ENCODE measurements at places on chromosomes 2 and 18.

- no peak for DNase-seq
These were observed 32.7 kb upstream of the FHL2 start for GRCh38 chr2:105431367-105432043.

GRCh38 chr2:153106802-153107477 is 371.6 kb downstream of the RPRM start:
- no peak for DNase-seq

- DNase-seq, result no peak
These were observed 79.3 kb upstream of the SCN7A start for GRCh38 chr2:166573391-166573790.

DNA sequence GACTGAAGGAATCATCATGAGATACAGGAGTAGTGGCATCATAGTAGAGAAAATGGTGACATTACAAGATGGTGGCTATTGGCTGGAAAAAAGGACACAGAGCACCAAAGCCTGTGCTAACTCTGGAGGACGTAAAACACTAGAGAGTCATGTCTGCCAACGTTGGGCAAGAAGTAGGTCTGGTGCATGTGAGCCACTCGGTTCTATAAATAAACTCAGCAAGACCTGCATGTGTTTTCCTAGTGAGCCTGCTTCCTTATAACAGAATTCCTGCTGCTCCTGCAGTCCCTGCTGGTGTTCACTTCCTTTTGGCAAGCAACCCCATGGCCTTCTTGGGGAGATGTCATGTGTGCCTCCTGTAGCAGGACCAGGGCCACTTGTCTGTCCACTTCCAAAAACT is 325.2 kb downstream of the OSR1 start:
- no peak for DNase-seq

DNA sequence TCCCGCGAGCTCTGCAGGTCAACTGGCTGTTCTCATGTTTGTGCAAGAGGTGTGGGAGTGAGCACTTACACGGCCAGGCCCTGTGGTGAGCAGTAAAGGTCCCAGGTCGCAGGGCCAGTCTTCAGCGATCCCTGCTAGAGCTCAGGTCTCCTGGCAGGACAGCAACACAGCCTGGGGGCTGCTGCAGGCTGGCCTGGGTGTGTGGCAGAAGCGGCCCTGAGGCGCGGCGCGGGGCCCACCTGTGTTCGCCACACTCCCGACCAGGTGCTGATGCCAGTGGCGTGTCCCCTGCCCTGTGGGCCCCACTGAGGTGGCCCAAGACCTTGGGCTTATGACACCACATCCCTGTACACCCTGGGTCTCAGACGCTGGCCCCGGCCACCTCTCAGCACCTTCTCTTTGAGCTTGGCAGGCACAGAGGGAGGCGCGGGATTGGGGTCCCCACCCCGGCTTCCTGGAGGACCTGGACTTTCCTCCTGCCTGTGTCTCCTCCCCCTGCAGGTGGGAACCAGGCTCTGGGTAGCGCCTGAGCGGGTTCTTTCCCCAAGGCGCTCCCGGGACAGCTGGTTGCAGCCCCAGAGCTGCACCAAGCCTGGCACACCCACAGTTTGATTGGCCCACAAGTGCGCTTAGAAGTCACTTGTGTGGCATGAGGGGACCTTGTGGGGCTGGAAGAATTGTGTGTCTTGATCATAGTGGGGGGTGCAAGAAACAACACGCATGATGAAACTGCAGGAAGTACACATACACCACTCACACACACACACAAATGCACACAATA is 59.2 kb downstream of the TWIST2 start:
- no peak for DNase-seq

Data from activated CD8-positive, alpha-beta memory T cell treated with anti-CD3 and anti-CD28 coated beads, Interleukin-2, amount 50 U/mL, for 48 hours (primary cell).